ENCODE measurements at places on chromosomes 1 and 21.

DNA sequence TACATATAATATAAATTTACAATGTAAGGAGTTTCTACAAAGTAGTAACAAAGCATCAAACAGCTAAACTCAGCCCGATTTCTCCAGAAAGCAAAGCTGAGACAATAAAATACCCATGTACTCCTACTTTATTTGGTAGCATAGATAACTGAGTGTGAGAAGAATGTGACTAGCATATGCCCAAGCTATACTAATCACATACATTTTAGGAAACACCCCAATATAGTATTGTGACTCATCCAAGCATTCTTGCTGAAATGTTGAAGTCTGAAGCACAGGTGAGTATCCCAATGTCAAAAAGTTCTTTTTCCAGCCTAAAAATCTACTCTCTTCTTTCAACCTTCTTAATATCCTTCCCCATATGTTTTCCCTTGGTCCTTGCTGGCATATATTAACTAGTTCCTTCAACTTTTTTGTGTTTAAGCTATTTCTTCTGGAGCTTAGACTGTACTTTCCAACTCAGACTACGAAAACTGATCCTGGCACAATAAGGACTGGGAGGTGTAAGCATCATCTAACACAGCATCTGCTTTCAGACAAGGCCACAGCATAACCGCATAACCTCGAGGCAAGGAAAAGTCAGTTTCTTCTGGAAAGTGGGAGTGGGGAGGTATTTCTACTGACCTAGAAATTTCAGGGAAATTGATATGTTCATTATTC is 163.0 kb upstream of the RNPC3 start:
- no peak for DNase-seq

DNA sequence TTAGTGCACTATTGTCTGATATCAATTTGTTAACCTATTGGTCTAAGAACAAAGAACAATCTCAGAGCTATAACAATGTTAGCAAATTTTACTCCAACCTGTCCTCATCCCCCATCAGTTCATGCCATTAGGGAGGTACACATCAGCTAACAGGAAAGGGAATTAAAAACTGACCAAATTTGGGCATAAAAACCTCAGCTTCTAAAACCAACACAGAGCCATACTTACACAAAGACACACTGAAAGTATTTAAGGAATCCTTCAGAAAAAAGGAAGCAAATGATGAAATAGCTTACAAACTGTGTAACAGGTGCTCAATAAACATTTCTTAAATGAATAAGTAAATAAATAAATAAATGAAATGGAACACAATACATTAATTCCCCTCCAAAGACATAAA is 89.2 kb downstream of the TTLL7 start:
- DNase-seq, result no peak

DNA sequence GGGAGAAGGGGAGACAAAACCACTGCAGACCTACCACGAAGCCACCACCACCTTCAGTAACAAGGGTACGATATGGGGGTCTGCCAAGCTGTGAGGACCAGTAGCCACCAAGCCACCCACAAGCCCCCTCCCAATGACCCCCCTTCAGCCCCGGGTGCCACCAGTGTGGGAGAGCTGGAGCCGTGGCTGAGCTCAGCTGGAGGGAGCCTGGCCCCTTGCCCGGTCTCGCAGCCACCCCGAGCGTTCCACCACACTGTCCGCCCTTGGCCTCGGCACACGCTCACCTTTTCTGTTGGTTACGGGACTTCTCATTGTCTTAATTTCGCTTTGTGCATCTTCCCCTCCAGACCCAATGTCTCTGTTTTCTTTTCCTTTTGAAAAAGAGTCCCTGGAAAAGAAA is 26.4 kb upstream of the CNTN2 start:
- DNase-seq, result no peak

GRCh38 chr1:55463814-55464475 is 248.8 kb upstream of the USP24 start:
- no peak for DNase-seq

GRCh38 chr1:217620814-217621213 is 10.1 kb downstream of the GPATCH2 start:
- DNase-seq, result no peak

DNA sequence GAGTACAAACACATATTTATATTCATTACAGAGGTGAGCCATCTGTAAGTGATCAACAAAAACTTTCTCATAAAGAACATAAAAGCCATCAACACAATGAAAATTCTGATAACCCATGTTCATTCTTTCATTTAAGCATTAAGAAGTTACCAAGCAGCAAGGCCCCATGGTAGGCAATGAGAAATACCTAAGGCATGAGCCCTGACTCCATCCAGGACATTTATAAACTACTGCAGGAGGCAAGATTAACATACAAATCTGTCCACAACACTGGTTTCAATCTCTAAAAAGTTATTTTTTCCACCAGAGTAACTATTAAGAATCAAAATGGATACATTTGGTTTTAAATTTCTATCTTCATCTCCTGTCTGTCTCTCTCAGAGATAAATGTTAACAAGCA is 76.1 kb downstream of the SIPA1L2 start:
- no peak for DNase-seq

GRCh38 chr21:45018131-45019075 is 56.0 kb upstream of the ADARB1 start:
- no peak for DNase-seq

DNA sequence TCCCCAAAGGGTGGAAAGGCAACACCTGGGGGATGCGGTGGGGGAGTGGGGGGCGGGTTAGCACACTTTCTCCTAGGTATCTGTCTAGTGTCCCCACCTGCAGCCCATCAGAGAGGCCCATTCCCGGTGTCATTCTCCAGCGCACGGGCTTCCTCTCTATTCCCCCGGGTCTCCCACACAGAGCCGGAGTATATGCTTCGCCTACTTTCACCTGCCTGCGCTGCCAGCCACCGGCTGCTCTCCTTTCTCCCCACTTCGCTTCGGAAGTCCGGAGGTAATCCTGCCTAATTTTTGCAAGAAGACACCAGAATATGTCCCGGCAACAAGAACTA is 852 bp downstream of the RGS7 start:
- no peak for DNase-seq

- DNase-seq, result no peak
Observed at GRCh38 chr1:99763956-99764355, 2.5 kb downstream of the FRRS1 start.

DNA sequence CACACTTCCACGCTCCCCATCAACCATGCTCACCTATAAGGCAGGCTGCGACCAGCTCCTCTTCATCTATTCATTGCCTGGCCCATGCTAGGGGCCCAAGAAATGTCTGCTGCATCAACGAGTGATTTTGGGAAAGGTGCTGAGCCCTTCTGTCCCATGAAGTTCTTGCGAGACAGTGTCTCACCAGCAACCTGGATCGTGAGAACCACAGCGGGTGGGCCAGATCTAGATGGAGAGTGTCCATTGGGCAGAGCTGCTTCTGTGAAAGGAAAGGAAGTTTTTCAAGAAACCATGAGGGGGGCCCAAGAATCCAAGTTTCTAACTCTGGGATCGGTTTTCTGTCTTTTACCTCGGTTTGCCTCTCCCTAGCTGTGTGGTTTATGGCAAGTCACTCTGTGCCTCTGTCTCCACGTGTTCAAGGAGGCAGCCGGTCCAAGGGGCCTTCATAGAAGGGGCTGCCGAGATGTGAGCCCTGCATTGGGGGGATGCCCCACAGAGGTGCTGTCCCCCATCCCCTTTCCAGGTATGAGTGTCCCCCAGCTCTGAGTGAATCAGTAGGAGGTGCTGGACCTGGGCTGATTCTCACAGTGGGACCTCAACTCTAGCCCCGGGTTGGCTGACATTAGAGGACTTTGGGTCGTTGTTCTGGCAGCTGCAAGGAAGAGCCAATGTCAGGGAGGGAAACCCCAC is 8.3 kb upstream of the PADI1 start:
- no peak for DNase-seq

- no peak for DNase-seq
Observed at GRCh38 chr1:82565146-82565545, 764.4 kb downstream of the ADGRL2 start.

DNA sequence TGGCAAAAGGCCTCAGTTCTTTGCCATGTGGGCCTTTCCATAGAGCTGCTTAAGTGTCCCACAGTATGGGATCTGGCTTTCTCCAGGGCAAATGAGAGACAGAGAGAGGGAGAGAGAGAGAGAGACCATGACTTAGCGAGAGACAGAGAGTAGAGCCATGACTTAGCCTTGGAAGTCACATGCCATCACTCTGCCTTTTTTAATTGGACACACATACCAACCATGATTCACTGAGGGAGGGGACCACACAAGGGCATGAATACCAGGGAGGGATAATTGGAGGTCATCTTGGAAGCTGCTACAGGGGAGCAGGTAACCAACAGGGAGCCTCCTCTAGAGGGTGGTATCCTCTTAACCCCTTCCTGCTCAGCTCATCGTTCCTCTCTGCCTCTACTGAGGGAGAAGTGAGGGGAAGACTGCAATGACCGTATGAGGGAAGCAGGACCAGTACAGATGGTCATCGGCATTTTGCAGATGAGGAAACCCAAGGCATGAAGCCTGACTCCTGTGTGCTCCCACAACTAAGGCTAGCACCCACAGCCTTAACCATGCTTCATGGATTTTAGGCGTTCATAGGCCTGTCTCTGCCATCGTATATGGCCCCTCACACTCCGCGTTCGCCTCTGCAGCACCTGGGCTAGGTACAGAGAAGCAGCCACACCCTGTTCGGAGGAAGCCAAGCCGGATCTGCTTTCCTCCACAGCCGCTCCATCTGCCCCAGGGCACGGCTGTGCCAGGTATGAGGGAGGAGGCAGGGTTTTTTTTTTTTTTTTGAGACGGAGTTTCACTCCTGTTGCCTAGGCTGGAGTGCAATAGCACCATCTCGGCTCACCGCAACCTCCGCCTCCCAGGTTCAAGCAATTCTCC is 38.6 kb downstream of the MEF2D start:
- no peak for DNase-seq

DNA sequence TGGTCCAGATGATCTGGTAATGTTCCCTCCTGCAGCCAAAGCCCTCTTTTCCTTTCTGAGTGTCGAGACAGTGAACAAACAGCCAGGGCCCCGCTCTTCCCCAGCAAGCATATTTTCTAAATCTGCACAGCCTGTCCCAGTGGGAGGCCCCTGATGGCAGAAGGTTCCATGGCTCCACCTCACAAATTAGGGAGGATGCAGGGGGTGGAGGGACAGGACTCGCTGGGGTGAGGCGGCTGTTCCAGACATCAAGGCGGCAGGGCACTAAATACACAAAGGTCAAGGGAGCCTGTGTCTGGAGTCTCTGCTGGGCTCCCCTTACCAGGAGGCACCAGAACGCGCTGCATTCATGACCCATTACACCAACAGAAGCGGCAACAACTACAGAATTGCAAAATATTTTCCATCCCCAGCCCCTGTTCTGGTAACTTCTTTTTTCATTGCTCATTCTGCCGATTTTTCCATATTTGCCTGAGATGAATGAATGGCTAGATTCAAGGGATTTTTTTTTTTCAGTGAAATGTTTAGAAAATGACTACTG is 27.0 kb upstream of the PRELP start:
- no peak for DNase-seq

DNA sequence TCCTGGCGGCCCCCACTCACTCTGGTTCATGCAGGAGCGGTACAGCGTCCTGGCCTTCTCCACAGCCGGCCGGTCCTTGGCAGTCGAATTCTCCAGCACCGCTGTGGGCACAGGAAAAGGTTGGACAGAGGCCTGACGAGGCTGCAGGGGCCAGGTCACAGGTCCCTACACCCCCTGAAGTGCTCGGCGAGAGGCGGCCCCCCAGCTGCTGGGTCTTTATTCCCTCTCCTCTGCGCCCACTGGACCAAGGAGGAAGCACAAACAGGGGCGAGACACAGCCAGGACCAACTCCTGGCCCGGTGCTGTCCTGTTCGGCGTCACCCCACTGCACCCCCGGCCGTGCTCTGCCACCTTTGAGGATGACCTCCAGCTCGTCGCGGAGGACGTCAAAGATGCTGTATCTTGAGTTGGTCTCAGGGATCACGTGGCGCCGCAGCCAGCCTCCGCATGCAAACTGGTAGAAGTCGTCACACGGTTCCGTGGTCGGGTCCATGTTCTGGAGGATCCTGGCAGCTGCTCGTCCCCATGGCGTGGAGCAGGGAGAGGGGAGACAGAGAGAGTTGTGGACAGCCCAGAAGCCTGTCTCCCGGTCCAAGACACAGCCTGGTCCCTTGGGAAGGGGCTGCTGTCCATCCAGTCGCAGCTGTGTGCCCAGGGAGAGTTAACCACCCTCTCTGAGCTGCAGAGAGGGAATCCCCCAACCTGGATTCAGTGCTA is 22.9 kb downstream of the PRXL2B start:
- no peak for DNase-seq
